ENCODE measurements at places on chromosomes 7 and 10.
A peak's percentile ranks its signal among the peaks of the same experiment; 100 is the strongest.

DNA sequence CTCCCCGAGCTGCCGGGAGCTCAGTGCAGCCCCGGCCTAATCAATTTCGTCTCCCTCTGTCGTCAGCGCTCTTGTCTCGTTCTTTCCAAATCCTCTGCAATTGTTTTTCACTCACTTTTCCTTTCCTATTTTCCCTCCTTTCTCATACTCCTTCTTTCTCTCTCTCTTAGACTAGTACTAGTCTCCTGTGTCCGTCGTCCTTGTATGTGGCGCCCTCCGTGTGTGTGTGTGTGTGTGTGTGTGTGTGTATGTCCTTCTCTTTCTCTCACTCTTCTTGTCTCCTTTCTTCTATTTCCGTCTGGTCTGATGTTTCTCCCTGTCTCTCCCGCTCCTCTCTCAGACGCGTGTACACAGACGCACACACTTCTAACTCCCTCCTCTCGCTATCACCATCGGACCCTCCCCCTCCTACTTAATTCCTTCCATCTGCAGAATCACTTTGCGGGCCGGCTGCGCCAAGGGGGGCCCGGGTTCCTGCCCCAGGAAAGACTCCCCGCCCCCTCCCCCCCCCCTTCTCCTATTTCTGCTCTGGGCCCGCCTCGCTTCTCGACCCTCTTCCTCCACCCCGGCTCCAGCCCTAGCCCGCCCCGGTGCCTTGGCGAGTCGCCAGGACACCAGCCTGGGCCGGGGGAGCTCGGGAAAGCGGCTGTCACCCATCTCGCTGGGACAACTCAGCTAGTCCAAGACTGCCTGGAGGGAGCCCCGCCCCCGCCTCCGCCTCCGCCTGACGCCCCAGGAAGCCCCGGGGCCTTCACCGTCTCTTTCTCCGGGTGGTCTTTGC, 743 bp upstream of the ZCCHC24 start:
- peak; percentile 36 for DNase-seq

DNA sequence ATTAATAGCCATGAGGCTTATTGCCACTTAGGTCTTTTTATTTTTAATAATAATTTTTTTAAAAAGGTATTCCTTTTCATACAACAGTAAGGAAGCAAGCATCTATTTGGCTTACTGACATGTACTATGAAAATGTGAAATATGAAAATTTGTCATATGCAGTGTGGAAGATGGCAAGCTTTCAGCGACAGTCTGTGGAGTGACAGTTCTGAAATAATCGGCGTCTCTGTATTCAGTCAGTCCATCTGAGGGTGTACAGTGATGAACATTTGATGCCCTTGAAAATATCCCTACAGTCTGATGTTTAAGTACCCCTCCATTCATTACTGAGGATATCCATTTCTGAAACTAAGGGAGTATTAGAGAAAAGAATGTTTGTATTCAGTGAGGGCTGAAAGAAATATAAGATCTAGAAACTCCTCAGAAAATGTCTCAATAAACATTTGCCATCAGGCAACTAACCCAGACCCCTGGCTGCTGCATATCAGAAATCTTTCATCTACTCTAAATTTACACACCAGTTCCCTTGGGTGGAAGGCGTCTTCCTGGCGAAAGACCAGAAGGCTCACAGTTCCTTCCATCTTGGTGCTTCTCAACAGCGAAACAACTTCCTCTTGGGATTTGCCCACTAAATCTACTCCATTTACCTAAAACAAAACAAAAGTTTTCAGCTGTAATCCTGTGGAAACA, 440.6 kb downstream of the PARD3 start:
- DNase-seq, result no peak

DNA sequence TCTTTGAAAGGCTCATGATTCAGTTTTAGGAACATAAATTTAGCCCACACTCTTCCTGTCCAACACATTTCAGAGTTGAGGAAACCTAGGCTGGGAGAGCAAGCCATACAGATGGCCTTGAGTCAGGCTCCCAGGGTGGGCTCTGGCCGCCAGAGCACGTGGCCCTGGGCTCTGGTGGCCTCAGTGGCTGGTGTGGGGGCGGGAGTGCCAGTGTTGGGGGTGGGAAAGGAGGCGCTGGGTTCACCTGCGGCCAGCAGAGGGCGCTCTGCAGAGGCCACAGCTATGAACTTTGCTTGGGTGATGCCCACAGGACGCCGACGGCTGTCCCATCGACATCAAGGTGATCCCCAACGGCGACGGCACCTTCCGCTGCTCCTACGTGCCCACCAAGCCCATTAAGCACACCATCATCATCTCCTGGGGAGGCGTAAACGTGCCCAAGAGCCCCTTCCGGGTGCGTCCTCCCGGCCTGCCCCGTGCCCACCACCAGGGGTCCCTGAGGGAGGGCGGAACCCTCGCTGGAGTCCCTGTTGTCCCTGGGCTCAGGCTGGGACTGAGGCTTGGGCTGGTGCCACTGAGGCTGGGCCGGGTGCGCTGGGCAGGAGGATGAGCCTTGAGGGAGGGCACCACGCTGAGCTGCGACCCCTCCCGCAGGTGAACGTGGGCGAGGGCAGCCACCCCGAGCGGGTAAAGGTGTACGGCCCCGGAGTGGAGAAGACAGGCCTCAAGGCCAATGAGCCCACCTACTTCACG, 11.9 kb downstream of the FLNC start:
- no peak for DNase-seq

- peak; percentile 4 for DNase-seq
These were observed 30.8 kb downstream of the ELAPOR2 start for GRCh38 chr7:87028636-87029035.

- no peak for DNase-seq
These were observed 459.9 kb downstream of the PLXNA4 start for GRCh38 chr7:132116369-132116768.

GRCh38 chr7:133030346-133030745, 51.5 kb downstream of the CHCHD3 start:
- no peak for DNase-seq

DNA sequence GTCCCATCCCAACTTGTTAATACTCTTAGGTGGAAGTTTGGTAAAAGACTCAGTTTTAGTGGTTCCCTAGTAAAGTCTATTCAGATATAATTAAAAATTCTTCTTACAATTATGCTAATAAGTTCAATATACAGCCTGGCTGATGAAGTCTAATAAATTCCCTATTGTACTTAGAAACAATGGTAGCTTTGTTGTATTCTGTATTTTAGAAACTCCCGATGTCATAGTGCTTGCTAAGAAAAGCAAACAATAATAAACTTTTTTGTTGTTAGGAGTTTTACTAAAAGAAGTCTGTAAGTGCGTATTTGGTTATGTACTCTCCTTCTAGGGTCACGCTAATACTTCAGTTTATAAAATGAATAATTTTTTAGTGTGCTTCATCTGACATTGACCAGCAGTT, 206.8 kb downstream of the VTI1A start:
- DNase-seq, result no peak

- no peak for DNase-seq
These were observed 218.3 kb upstream of the GRB10 start for GRCh38 chr7:51000956-51001355.

DNA sequence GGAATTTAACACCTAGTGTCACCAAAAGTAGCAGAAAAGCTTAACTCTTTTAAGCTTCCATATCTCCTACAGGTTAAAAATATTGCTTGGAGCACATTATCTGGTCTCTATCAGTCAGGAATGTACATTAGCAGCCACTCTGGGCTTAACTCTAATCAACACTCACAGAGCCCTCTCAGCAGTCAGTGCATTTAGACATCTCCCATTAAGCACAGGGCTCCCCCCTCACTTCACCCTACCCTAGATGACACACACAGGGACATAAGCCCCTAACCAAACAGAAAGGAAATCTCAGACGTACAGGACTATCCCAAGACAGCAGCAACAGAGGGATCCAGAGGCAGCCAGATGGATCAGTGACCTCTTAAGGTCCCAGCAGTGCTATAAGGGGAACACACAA, 26.4 kb downstream of the FBXW4 start:
- no peak for DNase-seq

GRCh38 chr7:101238226-101239182, 902 bp upstream of the CLDN15 start:
- DNase-seq, result no peak

GRCh38 chr7:151114151-151115090, 28.1 kb downstream of the AGAP3 start:
- no peak for DNase-seq

- no peak for DNase-seq
These were observed 33.7 kb downstream of the SCRN1 start for GRCh38 chr7:29955799-29956486.

- DNase-seq, result no peak
These were observed 26.3 kb upstream of the CCDC7 start for GRCh38 chr10:32419615-32420014.

DNA sequence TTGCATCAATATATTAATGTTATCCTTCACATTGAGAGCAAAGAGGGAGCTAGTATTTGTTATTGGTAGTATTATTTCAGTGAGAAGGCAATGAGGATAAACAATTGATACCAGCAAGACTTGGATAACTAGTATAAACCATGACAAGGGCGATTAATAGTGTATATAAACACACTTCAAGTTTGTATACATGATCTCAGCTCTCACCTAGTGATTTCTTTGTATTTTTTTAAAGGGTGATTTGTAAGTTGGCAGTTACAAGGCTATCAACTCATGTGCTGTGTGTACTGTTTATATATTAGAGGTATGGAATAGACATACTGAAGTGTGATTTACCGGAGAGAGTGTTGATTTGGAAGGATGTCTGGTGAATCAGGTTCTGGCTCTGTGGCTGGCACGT, 88.0 kb downstream of the SNX10 start:
- DNase-seq, result no peak

- DNase-seq, result no peak
These were observed 78.4 kb upstream of the CAMK2B start for GRCh38 chr7:44403775-44404174.

DNA sequence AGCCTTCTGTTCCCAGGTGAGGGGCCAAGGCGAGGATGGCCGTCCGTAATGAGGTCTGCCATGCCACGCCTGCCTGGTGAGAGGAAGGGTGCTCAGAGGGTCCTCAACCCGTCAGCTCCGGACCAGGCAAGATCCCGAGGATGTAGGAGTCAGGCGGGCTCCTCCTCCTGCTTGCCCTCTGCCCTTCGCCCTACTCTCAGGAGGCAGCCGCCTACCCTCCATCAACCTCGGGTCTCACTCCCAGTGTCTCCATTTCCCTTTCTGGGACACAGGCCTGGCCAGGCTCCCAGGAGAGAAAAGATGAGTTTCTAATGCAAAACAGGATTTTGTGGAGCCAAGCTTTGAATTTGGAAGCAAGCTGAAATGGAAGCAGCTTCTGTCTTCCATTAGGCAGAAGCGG, 184.0 kb downstream of the PTPN20 start:
- no peak for DNase-seq

DNA sequence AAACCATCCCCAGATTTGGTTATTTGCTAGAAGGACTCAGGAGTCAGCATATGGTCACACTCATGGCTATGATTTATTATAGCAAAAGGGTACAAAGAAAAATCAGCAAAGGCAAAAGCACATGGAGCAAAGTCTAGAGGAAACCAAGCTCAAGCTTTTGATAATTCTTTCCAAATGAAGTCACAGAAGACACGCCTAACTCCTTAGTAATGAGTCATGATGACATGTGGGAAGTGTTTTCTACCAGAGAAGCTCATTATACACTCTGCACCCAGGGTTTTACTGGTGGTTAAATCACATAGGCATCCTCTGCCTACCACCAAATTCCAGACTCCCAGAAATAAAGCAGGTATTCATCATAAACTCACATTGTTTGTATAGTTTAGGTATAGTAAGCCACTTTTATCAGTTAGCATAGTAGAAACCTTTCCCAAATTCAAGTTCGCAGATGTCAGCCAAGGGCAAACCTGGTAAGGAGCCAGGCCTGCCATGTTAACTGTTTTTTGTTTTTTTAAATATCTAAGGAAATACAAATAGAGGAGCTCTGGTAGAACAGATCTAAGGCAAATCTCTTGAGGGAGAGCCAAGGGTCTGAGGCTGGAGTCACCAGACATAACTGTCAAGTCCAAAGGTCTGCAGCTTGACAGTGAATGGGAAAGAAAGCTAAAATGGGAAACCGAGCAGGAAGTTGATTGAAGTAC, 15.4 kb upstream of the HIBADH start:
- no peak for DNase-seq

DNA sequence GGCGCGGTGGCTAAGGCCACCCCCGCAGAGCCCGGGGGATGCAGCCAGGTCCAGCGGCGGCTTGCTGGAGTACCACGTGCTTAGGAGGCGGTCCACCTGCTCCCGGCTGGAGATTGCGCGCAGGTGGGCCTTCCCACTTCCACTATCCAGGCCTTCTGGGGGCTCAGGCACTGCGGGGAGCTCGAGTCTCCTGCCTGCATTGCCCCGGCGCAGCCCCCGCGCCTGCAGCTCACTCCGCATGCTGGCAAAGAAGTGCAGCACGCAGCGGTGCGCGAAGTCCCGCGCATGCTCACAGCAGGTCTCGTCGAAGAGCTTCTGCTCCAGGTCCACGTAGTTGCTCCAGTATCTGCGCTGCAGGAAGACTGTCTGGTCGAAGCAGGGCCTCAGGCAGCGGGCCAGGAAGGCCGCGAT, 5.8 kb downstream of the CALHM3 start:
- DNase-seq, result no peak

GRCh38 chr10:46234026-46234425, 52.8 kb upstream of the ANTXRL start:
- no peak for DNase-seq

DNA sequence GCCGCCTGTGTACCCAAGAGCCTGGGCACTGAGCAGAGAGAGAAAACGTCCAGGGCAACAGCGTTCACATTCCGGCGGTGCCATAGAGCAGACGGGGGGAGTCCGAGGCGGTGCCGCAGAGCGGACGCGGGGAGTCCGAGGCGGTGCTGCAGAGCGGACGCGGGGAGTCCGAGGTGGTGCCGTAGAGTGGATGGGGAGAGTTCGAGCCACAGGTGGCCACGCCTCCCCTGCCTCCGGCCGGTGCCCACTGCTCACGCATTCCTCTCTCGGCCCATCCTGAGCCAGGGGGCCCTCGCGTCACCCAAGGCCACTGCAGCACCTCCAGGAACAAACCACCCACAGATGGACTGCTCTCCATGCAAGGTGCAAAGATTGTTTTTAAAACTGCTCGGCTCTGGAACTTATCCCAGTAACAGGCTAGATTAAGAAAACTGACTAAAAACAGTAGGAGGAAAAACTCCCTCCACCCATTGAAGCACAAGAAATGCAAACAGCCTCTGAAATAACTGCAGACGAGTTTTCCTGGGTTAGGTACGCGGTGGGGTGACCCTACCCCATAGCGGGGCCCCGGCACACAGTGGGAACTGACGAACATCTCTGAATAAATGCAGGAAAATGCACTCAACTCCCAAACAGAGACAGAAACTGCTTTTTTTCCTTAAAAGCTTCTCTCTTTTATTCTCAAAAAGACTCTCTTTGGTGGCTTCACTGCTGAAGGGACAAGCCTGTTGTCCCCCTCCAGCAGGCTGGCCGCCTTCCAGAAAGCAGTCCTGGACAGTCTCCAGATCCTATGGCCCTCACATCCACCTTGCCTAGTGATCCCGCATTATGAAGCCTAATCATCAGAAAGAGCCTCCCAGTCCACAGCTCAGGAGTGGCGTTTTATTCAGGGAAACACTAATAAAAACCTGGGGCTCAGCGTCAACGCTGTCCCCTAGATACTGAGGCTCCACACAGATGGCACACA, 55.9 kb downstream of the DIP2C start:
- DNase-seq, result no peak

- DNase-seq, result no peak
These were observed 549.2 kb upstream of the SEMA3D start for GRCh38 chr7:85736085-85736484.

GRCh38 chr10:49177391-49178355, 10.5 kb downstream of the TMEM273 start:
- DNase-seq, result no peak

- DNase-seq, result no peak
These were observed 23.6 kb upstream of the ANKRD2 start for GRCh38 chr10:97548828-97549455.

Data from NCI-H146 (cell line).